Breast epithelium (tissue), 4 donors: ENCODE measurements at places on chromosomes 11 and 22.

- H3K4me1 ChIP-seq, result no peaks in the 10 kb centered on the region
- no peaks in the 10 kb centered on the region for H3K27me3 ChIP-seq
- no peak for DNase-seq
- no peak overlapping the region for H3K27ac ChIP-seq
- H3K4me3 ChIP-seq, result no peak overlapping the region
Observed at GRCh38 chr22:47043835-47044721, 281.6 kb downstream of the TBC1D22A start.

DNA sequence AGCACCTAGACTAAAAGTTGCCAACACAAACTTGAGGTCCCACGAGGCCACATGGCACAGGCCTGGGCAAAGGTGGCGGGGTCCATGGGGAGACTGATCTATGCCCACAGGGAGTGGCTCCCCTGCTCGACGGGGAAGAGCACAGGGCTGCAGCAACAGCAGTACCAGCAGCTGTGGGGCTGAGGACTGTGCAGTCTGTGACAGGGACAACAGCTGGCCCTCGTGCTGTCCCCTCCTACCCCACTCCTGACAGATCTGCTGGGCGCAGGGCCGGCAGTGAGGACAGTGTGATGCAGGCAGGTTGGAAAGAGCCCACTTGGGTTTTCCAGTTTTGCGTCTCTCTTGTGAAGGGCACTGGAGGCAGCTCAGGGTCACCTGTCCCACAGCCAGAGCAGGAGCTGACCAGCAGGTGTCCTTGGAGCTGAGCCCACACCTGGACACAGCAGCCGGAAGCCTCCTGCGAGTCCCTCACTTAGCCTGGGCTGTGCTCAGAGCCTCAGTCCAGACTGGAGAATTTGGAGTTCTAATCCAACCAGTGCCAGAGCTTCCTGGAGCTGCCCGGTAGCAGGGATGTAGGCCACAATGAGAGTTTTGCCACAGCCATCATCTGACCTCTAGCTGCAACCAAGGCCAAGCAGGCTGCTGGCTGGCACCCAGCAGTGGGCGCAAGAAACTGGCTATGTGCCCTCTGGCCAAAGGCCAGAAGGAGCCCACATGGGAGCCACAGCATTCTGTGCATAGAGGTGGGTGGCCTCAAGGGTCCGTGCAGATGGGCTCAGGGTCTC lies 3.6 kb upstream of the GAS2L1 start:
- peak overlapping the region; percentile 54 for H3K27ac ChIP-seq
- H3K4me1 ChIP-seq, result peaks cover 8% of the 10 kb centered on the region
- H3K27me3 ChIP-seq, result no peaks in the 10 kb centered on the region
- no peak for DNase-seq

- no peaks in the 10 kb centered on the region for H3K4me1 ChIP-seq
- no peak overlapping the region for H3K4me3 ChIP-seq
- H3K27me3 ChIP-seq, result no peaks in the 10 kb centered on the region
- H3K27ac ChIP-seq, result no peak overlapping the region
Observed at GRCh38 chr11:69748637-69749036, 26.5 kb downstream of the FGF4 start.

DNA sequence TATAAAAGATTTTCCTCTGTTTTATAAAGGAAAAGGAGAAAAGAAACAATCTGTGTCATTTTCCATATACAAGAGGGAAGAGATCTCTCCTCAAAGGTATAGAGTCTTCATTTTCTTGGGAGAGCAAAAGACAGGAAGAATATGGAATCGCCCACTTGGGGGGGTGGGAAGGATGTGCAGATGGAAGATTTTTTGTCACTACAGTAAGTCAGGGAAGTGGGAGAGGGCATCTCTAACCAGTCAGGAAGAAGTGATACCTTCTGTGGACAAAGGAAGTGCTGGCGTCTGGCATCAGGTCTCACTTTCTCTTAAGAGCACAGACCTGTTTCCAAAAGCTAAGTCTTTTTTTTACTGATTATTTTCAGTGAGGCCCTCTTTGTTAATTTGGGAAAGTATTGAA lies 1.4 kb downstream of the PRR14L start:
- peak overlapping the region; percentile 88 for H3K4me3 ChIP-seq
- peaks cover 4% of the 10 kb centered on the region for H3K4me1 ChIP-seq
- H3K27me3 ChIP-seq, result no peaks in the 10 kb centered on the region
- no peak overlapping the region for H3K27ac ChIP-seq
- no peak for DNase-seq
- no peaks in the 10 kb centered on the region for H3K36me3 ChIP-seq

GRCh38 chr22:50581031-50581949 lies 1.4 kb downstream of the CHKB start:
- H3K36me3 ChIP-seq, result no peaks in the 10 kb centered on the region
- peak overlapping the region; percentile 95 for H3K27ac ChIP-seq
- peak overlapping the region; percentile 86 for H3K4me3 ChIP-seq
